Suprapubic skin (tissue), 4 donors: ENCODE measurements at places on chromosomes 12 and 14. TPM values are rescaled to one million over a fixed set of nuclear protein-coding genes. Genes with fewer than 3 reads are reported as not detected.

The TMCC3 gene
- 15.7 TPM for total RNA-seq

DNA sequence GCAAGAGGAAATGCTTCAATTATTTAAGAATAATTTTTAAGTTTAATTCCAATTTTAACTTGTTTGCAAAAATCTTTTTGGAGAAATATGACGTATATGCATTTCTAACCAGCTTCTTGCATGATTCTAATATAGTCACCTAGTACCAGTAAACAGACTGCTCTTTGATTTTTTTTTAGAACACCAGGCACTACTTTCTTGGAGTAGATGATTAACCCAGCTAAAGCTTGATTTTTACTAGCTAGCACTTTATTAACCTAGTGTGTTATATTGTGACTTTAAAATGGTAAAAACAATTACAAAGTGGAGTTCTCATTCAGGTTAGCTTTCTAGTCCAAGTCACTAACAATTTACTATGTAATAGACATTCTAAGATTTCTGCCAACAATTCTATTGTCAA is 32.6 kb upstream of the FGD4 start:
- no peak overlapping the region for H3K27ac ChIP-seq
- H3K27me3 ChIP-seq: no peaks in the 10 kb centered on the region
- no peaks in the 10 kb centered on the region for H3K36me3 ChIP-seq
- DNase-seq: no peak
- H3K4me1 ChIP-seq: no peaks in the 10 kb centered on the region

The HOXC10 gene
- total RNA-seq: 14.0 TPM

DNA sequence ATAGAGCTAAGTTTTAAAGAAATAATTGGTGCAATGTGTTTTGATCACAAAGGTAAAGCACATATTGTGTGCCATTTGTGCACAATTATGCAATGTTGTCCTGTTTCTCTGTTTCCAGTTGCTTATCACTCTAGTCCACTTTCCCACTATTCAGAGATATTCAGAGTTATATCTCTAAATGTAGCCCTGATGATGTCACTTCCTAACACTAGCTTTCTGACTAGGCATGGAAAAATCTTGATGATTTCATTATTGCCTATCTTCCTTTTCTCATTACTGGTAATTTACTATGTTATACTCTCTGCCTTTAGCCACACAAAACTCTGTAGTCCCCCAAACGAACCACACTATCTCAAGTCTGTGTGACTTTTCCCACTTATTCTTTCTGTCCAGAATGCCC is 221.2 kb downstream of the TRHDE start:
- H3K27ac ChIP-seq: no peak overlapping the region
- H3K4me1 ChIP-seq: no peaks in the 10 kb centered on the region
- H3K27me3 ChIP-seq: no peaks in the 10 kb centered on the region
- DNase-seq: no peak
- H3K4me3 ChIP-seq: no peak overlapping the region

The MANSC4 gene
- total RNA-seq: not detected

DNA sequence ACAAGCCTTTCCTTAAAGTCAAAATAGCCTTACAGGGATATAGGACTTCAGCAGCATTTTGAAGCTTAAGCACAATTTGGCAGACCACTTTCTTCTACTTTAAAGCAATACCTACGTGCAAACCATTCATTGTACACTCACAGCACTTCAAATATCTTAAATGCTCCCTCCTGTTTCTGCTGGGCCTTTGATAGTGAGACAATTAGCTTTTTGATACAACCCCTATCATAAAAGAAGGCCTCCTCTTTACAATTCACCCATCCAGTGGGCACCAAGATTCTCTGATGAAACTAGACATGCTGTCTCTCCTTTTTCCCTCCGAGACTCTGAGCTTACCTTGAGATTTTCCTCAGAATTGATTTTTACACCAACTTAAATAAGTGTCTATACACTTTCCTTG is 157.5 kb upstream of the FAR2 start:
- no peak overlapping the region for H3K4me3 ChIP-seq
- H3K36me3 ChIP-seq: no peaks in the 10 kb centered on the region
- DNase-seq: no peak
- H3K4me1 ChIP-seq: no peaks in the 10 kb centered on the region
- no peaks in the 10 kb centered on the region for H3K27me3 ChIP-seq

GRCh38 chr12:49058366-49059044 is 2.1 kb downstream of the KMT2D start:
- H3K36me3 ChIP-seq: peaks cover 15% of the 10 kb centered on the region
- DNase-seq: no peak
- H3K4me1 ChIP-seq: peaks cover 54% of the 10 kb centered on the region
- no peaks in the 10 kb centered on the region for H3K27me3 ChIP-seq
- H3K4me3 ChIP-seq: peak overlapping the region; percentile 97
- no peak overlapping the region for H3K27ac ChIP-seq

The GLT8D2 gene
- 2.5 TPM for total RNA-seq

The FZD10 gene
- 13.0 TPM for total RNA-seq

The OR4K2 gene
- 0.04 TPM for total RNA-seq

The PTCSC3 gene
- not detected for total RNA-seq

DNA sequence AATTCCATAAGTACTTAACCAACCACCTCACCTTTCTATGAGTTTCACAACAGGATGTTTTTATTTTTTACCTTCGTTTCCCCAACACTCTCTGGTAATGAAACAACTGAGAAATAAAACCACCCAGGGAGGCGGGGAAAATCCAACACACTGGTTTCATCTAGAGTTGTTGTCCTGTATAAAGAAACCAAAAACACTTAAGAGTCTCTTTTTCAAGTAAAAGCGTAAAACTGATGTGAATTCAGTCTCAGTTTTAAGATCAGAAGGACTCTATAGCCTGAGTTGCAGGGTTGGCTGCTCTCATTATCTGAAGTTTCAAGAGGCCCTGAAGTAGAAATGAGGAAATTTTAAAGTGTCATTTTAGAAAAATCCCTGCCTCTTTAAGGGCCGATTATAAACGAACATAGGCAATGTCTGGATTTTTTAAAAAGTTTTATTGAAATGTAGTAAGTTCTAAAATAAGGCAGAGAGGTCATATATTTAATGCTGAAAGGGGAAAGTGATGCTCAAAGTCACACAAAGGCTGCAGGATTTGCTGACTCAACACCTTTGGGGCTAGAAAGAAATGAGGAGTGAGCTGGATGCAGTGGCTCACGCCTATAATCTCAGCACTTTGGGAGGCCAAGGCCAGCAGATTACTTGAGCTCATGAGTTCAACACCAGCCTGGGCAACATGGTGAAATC is 27.2 kb downstream of the HIGD1C start:
- DNase-seq: no peak
- no peak overlapping the region for H3K27ac ChIP-seq
- peaks cover 5% of the 10 kb centered on the region for H3K4me1 ChIP-seq
- H3K27me3 ChIP-seq: no peaks in the 10 kb centered on the region
- no peak overlapping the region for H3K4me3 ChIP-seq
